ENCODE measurements at places on chromosomes 6 and 20. TPM values are rescaled to one million over a fixed set of nuclear protein-coding genes. Genes with fewer than 3 reads are reported as not detected.
A peak's percentile ranks its signal among the peaks of the same experiment; 100 is the strongest.

Gene ADGRG6
- 0.29 TPM for total RNA-seq

DNA sequence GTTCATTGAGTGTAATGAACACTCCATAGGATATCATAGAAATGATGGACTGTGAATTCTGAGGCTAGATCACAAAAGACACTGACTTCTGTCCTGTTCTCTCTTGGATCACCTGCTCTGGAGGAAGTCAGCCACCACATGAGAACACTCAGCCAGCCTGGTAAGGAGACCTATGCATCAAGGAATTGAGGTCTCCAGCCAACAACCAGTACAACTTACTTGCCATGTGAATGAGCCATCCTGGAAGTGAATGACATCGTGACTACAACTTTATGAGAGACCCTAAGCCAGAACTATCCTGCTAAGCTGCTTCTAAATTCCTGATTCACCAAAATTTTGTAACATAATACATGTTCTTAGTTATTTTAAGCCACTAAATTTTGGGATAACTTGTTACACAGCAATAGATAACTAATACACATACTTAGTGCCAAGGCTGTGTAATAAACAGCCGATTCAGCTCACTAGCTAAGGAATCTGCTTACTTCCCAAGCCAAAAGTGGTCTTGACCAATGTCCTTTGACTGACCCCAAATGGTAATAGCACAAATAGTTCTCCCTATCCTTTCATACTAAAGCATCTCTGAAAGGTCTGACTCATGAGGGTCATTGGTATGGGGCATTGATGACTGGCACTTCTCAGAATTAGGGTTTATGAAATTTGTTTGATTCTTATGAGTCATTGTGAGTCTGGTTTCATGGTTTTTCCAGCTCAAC lies 6.9 kb upstream of the CTNNBL1 start:
- no peak overlapping the region for H3K4me3 ChIP-seq
- no peaks in the 10 kb centered on the region for H3K4me1 ChIP-seq
- no peak overlapping the region for H3K27ac ChIP-seq
- no peaks in the 10 kb centered on the region for H3K27me3 ChIP-seq
- no peak for DNase-seq

DNA sequence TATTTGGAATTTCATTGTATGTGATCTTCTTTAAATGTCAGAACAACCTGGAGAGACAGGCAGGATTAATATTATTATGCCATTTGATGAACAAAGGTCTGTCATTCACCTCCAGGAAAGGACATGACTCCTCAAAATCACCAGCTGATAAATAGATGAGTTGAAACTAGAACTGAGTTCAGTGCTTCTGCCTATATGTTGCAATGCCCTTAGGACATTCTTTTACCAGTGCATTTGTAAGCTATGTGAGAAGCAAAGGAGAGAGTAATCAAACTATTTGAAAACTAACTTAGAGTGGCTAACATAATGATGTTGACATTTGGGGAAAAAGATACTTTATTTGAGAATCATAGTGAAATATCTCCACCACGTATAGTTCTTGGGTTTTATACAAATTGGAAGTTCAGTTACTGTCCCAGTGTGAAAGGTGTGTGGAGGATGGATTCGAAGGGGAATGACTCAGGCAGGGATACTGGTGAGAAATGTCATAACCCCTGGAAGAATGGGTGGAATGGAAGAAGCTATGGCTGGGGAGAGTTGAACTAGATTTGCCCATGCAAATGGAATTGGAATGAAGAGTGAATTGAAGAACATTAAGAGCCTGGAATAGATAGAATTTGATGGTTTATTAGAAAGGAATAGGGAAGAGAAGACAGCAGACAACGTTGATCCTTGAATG lies 21.5 kb downstream of the PKIB start:
- no peak overlapping the region for H3K27ac ChIP-seq
- no peaks in the 10 kb centered on the region for H3K36me3 ChIP-seq
- H3K27me3 ChIP-seq: no peaks in the 10 kb centered on the region
- no peak for DNase-seq
- no peak overlapping the region for H3K4me3 ChIP-seq

DNA sequence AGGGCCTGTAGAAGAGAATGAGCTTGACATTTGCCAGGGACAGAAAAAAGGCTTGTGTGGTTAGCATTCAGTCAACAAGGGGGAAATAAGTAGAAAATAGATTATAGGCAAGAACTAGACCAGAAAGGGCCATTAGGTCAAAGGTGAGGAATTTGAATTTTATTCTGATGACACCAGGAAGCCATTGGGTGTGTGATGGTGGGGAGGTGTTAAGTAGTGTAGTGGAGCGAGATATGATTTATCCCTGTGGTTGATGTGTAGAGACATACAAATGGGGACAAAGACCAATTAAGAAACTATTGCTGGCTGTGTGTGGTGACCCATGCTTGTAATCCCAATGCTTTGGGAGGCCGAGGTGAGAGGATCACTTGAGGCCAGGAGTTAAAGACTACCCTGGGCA lies 11.0 kb downstream of the DSTN start:
- no peaks in the 10 kb centered on the region for H3K27me3 ChIP-seq
- DNase-seq: no peak
- H3K36me3 ChIP-seq: no peaks in the 10 kb centered on the region
- H3K4me1 ChIP-seq: no peaks in the 10 kb centered on the region
- no peak overlapping the region for H3K4me3 ChIP-seq

GRCh38 chr6:43771210-43771857 lies 1.3 kb downstream of the VEGFA start:
- no peaks in the 10 kb centered on the region for H3K27me3 ChIP-seq
- H3K4me3 ChIP-seq: peak overlapping the region; percentile 98
- H3K4me1 ChIP-seq: peaks cover 25% of the 10 kb centered on the region
- no peaks in the 10 kb centered on the region for H3K36me3 ChIP-seq
- peak overlapping the region; percentile 88 for H3K27ac ChIP-seq
- DNase-seq: no peak

DNA sequence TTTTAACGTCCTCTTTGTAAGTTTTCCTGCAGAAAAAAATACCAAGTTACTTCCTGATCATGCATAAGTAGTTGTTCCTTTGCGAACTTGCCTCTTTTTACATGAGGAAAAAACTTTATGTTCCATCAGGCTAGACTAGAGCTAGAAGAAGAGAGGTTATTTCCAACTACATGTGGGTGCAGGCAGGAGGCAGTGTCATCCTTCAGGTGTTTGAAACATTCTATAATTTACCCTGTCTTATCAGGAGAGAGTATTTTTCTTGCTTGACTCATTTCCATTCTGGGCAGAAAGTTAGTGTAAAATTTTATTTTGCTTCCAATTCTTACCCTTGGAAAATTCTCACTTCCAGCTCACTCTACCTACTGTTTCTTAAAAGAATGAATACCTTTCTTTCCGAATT lies 28.5 kb upstream of the EPHA7 start:
- H3K27ac ChIP-seq: no peak overlapping the region
- H3K36me3 ChIP-seq: no peaks in the 10 kb centered on the region
- DNase-seq: no peak
- no peaks in the 10 kb centered on the region for H3K27me3 ChIP-seq
- no peaks in the 10 kb centered on the region for H3K4me1 ChIP-seq

- H3K36me3 ChIP-seq: peaks cover 2% of the 10 kb centered on the region
- no peak for DNase-seq
- peak overlapping the region; percentile 91 for H3K4me3 ChIP-seq
- H3K27me3 ChIP-seq: no peaks in the 10 kb centered on the region
- peaks cover 16% of the 10 kb centered on the region for H3K4me1 ChIP-seq
These were observed 951 bp downstream of the FOXP4 start for GRCh38 chr6:41546866-41547798.

DNA sequence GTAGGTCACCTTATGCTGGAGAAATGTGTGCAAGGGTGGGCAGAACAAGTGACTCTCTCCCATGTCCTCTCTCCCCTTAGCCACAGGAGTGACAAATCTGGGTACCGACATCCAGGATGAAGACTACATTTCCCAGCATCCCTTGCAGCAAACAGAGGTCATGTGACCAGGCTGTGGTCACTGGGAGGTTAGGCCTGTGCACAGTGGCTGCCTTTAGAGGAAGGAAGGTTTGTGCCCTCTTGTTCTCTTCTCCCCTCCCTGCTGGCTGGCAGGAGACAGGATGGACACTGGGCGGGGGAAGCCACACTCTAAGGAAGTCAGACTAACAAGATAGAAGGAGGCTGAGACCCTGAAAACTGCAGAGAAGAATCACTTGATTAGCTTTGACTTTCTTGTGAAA lies 360.2 kb downstream of the PREX1 start:
- no peak for DNase-seq
- H3K4me1 ChIP-seq: no peaks in the 10 kb centered on the region
- H3K36me3 ChIP-seq: no peaks in the 10 kb centered on the region
- no peaks in the 10 kb centered on the region for H3K27me3 ChIP-seq

DNA sequence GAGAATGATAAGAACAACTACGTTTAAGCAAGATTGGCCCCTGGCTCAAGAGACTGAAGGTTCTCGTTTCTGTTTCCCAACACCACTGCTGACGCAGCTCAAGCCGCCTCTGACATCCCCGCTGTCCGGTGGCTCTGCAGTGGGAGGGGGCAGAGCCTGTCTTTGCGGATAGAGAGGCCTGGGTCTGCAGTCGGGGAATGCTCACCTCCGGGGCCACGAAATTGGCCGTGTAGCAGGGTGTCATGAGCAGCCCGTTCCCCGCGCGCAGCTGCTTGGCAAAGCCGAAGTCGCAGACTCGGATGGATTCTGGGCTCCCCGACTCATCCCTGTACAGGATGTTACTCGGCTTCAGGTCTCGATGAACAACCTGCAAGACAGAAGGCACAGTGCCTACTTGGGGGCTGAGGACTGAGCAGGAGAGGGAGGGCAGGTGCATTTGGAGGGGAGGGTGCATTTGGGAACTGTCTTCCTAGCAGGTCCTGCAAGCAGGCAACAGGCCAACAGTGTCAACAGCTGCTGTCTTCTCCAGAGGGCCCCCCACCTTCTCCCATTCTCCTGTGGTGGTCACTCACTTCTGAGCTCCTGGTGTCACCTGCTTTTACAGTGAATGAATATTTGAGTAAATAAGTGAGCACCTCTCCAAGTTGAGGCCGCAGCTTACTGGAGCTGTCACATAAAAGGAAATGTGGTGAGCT lies 40.5 kb upstream of the MPC1 start:
- no peaks in the 10 kb centered on the region for H3K27me3 ChIP-seq
- no peaks in the 10 kb centered on the region for H3K36me3 ChIP-seq
- peaks cover 13% of the 10 kb centered on the region for H3K4me1 ChIP-seq
- no peak overlapping the region for H3K27ac ChIP-seq

Gene TREML1
- not detected for total RNA-seq

DNA sequence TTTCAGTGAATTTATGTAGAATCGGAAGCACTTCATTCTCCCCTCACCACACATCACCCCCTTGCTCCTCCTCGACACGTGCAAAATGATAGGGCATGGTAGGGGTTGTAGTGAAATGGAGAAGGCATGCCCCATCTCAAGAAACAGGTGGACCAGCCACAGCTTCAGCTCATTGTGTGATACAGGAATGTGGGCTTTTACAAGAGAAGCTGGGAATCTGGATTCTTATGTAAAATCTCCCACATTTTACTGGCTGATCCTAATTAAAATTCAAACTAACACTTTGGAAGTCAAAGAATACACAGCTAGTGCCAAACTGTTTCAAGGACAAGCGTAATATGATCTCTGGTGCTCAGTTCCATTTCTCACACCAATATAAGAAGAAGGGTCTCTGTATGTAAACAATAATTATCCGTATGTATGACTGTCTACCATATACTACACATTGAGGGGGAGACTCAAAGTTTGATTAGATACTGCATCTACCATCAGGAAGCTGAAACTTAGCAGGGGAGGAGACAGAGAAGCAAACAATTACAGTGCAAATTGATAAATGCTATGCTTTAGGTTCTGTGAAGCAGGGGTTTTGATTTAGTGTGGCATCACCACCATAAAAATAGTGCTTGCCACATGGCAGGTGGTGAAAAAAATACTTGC lies 24.3 kb upstream of the KIAA0408 start:
- DNase-seq: no peak
- no peaks in the 10 kb centered on the region for H3K36me3 ChIP-seq
- H3K4me1 ChIP-seq: peaks cover 9% of the 10 kb centered on the region
- no peaks in the 10 kb centered on the region for H3K27me3 ChIP-seq
- H3K4me3 ChIP-seq: peak overlapping the region; percentile 9

GRCh38 chr20:62830821-62831220 lies 14.0 kb downstream of the COL9A3 start:
- peaks cover 14% of the 10 kb centered on the region for H3K4me1 ChIP-seq
- H3K27me3 ChIP-seq: peaks cover 3% of the 10 kb centered on the region

- H3K27ac ChIP-seq: no peak overlapping the region
- no peaks in the 10 kb centered on the region for H3K36me3 ChIP-seq
- DNase-seq: no peak
- H3K4me1 ChIP-seq: peaks cover 13% of the 10 kb centered on the region
- H3K27me3 ChIP-seq: no peaks in the 10 kb centered on the region
These were observed 10.5 kb upstream of the BEND3 start for GRCh38 chr6:107125771-107126170.

DNA sequence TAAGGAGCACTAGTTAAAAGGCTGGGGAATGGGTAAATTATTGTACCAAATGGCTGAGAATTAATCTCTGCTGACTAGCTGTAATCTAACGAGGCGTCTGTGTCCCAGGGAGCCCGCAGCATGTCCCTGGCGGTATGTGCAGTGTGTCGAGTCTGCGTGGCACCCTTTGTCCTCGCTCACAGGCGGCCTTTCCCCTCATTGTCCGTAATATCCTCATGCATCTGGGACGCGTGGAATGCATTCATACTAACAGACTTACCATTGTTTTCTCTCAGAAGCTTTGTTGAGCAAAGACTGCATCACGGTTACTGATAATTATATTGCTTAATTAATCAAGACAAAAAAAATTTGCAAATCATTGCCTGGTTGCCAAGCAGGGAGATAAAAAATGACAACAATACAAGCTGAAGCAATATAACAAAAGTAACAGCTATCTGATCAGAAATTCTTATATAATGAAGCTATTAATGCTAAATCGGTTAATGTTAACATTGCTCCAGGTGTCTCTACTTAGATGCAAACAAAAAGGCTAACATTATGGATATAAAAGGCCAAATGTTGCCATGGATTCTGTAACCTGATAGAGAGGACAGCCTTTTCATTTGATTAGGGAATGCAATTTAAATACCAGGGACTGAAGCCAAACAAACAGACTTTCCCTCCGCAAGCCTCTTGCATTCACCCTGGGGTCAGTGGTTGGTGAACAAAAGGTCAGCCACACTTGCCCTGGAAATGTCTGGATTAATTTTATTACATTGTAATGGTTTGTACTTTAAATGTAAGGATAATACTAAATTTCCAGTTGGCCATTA lies 124.8 kb downstream of the INSM1 start:
- H3K4me1 ChIP-seq: peaks cover 48% of the 10 kb centered on the region
- DNase-seq: no peak
- peaks cover 5% of the 10 kb centered on the region for H3K36me3 ChIP-seq
- H3K27ac ChIP-seq: no peak overlapping the region
- H3K4me3 ChIP-seq: no peak overlapping the region

GRCh38 chr6:106383573-106383972 lies 23.1 kb downstream of the CRYBG1 start:
- DNase-seq: no peak
- no peak overlapping the region for H3K4me3 ChIP-seq
- H3K27me3 ChIP-seq: no peaks in the 10 kb centered on the region
- H3K4me1 ChIP-seq: no peaks in the 10 kb centered on the region

All from GM12878 (cell line).